ENCODE measurements at places on chromosomes 7 and 10. TPM values are rescaled to one million over a fixed set of nuclear protein-coding genes. Genes with fewer than 3 reads are reported as not detected.

- H3K36me3 ChIP-seq = no peaks in the 10 kb centered on the region
- no peak overlapping the region for H3K4me3 ChIP-seq
- no peaks in the 10 kb centered on the region for H3K4me1 ChIP-seq
- no peaks in the 10 kb centered on the region for H3K27me3 ChIP-seq
Observed at GRCh38 chr7:55147736-55148135, 128.9 kb downstream of the EGFR start.

EBF3 gene
- total RNA-seq = 0.80 TPM

GDF2 gene
- not detected for total RNA-seq

GNGT1 gene
- total RNA-seq = not detected

HOXA10 gene
- 26.0 TPM for total RNA-seq
